Left ventricle myocardium superior (tissue), 1 donor: ENCODE measurements at places on chromosomes 4 and X. TPM values are rescaled to one million over a fixed set of nuclear protein-coding genes. Genes with fewer than 3 reads are reported as not detected.

The ADH7 gene
- total RNA-seq: not detected

The KCND1 gene
- 0.47 TPM for total RNA-seq

The MAGEB1 gene
- not detected for total RNA-seq

The AFP gene
- not detected for total RNA-seq

The MTMR8 gene
- 0.17 TPM for total RNA-seq

The ARAP2 gene
- 2.7 TPM for total RNA-seq
